ENCODE measurements at places on chromosomes 1 and 21. TPM values are rescaled to one million over a fixed set of nuclear protein-coding genes. Genes with fewer than 3 reads are reported as not detected.
A peak's percentile ranks its signal among the peaks of the same experiment; 100 is the strongest.

The S100A7A gene
- not detected for total RNA-seq

GRCh38 chr21:35376406-35377135, 327.5 kb upstream of the RUNX1 start:
- no peak for DNase-seq

GRCh38 chr1:220299337-220299736, 27.1 kb upstream of the RAB3GAP2 start:
- no peak for DNase-seq

GRCh38 chr1:183632964-183633363, 2.6 kb downstream of the ARPC5 start:
- DNase-seq, result peak; percentile 45

The SRRM1 gene
- 90.1 TPM for total RNA-seq

GRCh38 chr1:105485207-105485606, 1571.3 kb upstream of the PRMT6 start:
- DNase-seq, result no peak

Data from H7 (cell line).